ENCODE measurements at places on chromosomes 5 and 9.

DNA sequence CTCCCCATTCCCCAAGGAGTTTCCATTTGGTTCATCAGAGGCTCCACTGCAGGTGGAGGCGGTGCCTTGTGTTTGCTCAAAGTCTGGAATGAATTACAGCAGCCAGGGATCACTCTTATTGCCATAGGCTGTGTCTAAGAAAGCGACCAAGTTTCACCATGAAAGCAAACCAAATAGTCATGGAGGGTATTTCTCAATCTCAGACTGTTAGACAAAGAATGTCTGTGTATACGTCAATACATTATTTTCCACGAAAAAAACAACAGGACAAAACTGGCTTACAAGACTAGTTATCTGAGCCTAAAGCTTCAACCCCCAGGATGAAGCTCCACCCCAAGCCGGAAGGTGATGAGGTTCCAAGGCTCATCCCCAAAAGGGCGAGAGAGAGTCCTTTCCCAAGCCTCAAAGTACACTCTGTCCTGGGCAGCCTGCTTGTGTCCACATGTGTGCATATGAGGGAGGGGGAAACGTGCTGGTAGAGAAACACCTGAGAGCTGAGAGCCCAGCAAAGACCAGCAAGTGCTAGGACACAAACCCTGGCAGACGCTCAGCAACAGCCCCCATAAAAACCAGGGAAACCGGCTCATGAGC, 4.3 kb downstream of the B4GALT1 start:
- peak; percentile 73 for DNase-seq

- DNase-seq = no peak
Measured at GRCh38 chr9:77843871-77844155, 187.8 kb downstream of the GNAQ start.

DNA sequence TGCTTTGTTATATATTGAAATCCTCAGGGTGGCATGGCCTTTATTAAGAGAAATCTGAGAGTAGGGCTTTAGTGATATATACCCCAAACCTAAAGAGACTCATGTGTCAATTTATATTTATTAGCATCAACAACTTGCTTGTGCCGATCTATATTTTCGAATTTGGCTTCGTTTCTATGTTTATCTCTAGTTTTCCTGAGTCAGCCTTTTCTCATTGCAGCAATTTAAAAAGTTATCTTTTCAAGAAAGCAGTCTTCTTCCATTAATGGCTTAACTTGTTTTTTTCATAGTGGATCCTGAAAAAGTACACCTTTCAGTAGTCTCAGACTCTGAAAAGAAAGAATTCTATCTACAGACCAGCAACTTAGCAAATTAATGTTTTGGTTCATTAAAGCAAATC, 99.9 kb upstream of the KCNN2 start:
- no peak for DNase-seq

DNA sequence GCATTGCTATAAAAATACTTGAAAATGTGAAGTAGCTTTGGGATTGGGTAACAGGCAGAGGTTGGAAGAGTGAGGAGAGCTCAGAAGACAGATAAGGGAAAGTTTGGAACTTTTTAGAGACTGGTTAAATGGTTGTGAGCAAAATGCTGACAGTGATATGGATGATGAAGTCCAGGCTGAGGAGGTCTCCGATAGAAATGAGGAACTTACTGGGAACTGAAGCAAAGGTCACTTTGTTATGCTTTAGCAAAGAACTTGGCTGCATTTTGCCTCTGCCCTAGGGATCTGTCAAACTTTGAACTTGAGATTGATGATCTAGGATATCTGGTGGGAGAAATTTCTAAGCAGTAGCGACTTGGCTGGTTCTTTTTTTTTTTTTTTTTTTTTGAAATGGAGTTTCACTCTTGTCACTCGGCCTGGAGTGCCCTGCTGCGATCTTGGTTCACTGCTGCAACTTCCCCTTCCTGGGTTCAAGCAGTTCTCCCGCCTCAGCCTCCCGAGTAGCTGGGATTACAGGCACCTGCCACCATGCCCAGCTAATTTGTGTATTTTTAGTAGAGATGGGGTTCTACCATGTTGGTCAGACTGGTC, 998.9 kb downstream of the TLE1 start:
- DNase-seq = no peak

DNA sequence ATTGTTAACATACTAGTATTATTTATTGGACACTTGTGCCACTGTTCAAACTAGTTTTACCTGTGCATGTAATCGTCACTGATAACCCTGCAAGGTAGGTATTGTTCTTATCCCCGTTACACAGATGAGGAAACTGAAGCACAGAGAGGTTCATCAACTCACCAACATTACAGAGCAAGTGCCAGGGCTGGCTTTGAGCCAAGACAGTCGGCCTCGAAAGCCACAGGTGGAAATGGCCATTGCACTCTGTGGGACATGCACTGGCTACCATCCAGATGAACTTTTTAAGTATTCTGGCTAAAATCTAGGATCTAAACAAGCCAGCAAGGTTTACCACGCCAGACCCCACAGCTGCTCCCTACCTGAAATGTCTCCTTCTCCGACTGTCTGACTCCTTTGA, 57.9 kb downstream of the TEX10 start:
- no peak for DNase-seq

DNA sequence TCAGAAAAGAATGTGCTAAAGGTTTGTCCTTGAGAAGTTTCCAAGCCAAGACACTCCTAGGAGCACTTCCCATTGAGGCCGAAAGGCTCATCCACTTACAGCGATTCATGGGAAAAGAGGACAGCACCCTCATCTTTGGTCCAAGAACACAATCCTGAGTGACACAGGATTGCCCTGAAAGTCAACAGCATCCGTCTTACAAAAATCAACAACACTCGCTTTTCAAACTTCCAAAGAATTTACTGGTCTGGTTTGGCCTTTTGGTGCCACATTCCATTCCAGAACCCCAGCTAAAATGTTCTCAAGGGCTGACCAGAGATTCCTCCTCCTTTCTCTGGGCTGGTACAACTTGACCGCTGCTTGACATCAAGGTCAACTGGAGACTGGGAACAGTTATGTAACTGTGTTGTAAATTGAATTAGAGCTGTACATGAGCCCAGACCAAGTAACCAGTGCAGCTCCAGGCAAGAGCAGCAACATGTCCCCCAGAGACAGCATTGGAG, 415.8 kb upstream of the PIK3R1 start:
- no peak for DNase-seq

GRCh38 chr5:133799571-133800237, 168.7 kb downstream of the C5orf15 start:
- no peak for DNase-seq

DNA sequence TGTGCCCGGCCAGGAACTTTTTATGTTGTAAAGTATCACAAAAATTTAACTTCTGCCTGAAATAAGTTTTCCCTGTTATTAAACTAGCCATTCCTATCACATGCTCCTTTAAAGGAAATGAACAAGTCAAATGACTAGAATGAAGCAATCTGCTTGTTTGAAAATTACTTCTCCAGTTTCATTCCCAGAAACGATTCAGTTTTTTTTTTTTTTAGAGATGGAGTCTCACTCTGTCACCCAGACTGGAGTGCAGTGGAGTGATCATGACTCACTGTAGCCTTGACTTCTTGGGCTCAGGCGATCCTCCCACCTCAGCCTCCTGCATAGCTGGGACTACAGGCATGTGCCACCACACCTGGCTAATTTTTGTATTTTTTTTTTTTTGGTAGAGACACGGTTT, 13.3 kb upstream of the GNG10 start:
- DNase-seq = peak; percentile 77

- DNase-seq = no peak
Measured at GRCh38 chr5:179375831-179376365, 30.6 kb upstream of the ADAMTS2 start.

GRCh38 chr9:130635306-130635705, 29.1 kb upstream of the PRDM12 start:
- no peak for DNase-seq

- DNase-seq = peak; percentile 70
Measured at GRCh38 chr5:78483809-78484521, 123.5 kb downstream of the SCAMP1 start.

DNA sequence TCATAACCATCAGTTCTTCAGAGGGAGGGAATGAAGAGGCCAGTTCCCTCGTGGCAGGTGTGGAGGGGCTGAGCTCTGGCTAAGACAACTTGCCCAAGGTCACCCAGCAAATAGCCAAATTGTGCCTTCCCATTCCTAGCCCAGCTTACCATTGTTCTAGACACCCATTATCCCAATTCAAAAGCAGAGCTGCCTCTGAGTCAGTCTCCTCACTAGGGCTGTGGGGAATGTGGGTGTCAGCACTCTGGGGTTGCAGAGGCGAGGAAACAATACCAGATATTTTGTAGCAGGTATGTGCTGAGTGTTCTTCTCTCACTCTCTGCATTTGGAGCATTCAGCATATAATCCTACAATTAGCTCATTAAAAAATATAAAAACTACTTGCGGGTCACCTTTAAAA, 270.8 kb downstream of the PSAT1 start:
- DNase-seq = no peak

DNA sequence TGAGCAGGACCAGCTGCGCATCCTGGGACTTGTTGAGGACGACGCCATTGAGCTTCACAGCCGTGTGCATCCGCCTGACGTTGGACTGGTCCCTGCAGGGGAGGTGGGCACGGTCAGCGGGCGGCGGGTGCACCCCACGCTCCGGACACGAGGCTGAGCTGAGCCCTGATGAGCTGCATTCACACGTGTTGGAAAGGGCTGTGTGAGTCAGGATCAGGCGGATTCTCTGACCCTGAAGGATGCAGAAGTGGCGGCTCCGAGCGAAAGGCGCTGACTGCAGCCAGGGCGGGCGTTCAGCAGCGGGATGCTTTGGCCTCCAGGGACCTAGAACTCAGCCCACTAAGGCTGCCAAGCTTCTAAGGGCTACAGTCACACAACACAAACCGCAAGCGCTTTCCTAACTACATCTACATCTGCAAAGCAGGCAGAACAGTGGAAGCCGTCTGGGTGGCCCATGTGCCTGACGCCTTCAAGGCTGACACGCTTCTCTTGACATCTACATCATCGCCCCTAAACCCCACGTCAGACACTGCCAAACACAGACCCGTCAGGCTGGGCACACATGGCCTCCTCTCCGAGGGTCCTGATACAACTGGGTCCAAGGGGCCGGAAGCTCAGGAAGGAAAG, 44.9 kb downstream of the NKD2 start:
- DNase-seq = no peak

Measured in suppressor macrophage treated with lipopolysaccharide for 4 hours (primary cell).